MCF 10A (cell line): ENCODE measurements at places on chromosomes 2 and 18. TPM values are rescaled to one million over a fixed set of nuclear protein-coding genes. Genes with fewer than 3 reads are reported as not detected.

GRCh38 chr2:13508671-13509070, 791.9 kb downstream of the TRIB2 start:
- DNase-seq: no peak

The CXCR4 gene
- 0.54 and 1.1 TPM in 2 replicates for total RNA-seq

The MAPRE3 gene
- 18.0 and 26.0 TPM in 2 replicates for total RNA-seq

The REG1A gene
- total RNA-seq: not detected in 2 replicates

DNA sequence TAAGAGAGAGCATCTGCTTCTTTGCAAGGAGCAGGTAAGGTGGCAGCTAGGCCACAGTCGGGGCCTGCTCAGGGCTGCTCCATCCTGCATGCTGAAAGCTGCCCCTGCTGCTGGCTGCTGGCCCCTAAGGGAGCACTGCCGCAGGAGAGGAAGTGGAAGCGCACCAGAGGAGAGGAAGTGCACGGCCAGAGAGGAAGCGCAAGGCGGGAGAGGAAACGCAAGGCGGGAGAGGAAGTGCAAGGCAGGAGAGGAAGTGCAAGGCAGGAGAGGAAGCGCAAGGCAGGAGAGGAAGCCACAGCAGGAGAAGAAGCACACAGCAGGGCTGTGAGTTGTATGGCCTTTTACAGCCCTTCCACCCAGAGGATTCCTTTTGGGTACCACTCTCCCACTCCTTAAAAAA, 539.0 kb upstream of the TNP1 start:
- DNase-seq: no peak

DNA sequence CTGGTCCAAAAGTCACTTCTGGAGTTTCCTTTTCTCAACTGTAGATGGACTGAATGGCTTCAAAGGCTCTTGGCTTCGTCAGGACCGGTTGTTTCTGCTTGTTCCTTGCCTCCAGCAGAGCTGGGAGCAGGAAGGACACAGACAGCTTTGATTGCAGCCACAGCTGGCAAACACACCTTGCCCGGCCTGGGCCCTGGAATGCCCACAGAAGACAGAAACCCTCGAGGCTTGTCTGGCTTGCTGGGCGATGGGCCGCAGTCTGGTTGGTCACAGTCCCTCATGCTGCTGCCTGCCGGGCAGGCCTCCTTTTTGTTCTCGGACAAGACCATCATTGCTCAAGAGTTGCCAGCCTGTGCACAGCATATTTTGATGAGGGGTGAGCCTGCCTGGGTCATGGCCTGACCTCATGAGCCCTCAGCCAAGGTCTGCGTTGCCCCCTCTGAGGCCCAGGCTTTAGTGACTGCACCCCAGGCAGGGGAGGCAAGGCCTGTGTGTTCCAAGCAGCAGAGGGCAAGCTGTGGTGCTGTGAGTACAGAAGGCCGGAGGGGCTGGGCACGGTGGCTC, 37.8 kb downstream of the ATP6V1C2 start:
- no peak for DNase-seq

- DNase-seq: peak; percentile 32
These were observed 313.4 kb downstream of the LPIN1 start for GRCh38 chr2:12059616-12060441.

DNA sequence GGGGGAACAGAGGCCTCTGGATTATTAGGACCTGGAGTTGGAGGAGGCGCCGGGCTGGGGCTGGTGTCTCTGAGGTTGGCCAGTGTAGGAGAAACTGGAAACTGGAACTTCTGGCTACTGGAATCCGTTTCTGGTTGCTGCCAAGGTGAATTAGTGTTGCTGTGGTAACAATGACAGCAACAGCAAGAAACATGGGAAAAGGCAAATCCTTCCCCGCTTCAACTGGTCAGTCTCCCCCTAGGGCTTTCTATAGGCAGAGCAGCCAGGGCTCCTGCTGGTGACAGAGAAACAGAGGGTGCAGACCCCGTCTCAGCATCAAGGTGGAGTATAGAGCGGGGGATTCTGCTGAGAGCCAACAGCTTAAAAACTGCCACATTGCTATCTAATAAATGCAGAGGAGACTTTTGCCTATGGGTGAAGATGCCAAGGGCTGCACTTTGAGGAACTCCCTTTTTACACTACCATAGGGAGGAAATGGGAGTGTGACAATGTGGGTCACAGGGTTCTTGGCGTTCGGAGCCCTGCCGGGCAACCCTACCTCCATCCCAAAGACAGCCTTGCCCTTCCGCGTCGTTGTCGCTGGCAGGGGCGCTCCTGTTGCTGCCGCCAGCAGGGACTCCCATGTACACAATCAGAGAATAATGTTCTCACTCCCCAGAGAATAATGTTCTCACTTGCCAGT, 81.4 kb upstream of the CABLES1 start:
- DNase-seq: peak; percentile 17

The FAM110C gene
- 8.3 and 10.3 TPM in 2 replicates for total RNA-seq

The DYNC1I2 gene
- total RNA-seq: 77.7 and 82.7 TPM in 2 replicates

DNA sequence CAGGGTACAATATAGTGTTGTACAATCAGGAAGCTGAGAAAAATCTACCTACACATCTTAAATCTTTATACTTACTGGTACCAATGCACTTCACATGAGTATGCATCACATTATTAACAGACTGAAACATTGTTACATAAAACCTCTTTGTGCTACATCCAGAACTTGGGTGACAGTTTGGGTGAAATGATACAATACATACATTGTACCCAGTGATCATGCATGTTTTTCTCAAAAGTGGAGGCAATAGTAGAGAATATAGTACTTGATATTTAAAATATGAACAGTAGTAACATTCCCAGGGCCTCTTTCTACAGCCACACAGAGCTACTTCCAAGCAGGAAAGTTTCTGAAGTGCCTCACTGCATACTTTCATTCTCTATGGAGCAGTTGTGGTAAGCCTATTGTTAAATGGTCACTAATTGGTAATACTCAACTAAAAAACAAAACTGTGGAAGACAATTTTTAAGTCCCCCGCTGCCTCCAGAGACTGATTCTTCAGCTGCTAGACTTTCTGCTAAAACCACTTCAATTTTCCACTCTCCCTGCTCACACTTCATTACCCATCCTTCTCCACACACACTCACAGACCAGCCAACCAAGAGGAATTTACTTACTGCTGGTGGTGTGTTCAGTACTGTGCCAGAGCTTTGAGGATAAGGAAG, 22.9 kb upstream of the GRB14 start:
- no peak for DNase-seq

GRCh38 chr2:145820651-145821050, 1300.7 kb upstream of the ZEB2 start:
- DNase-seq: no peak

- DNase-seq: no peak
These were observed 114.7 kb upstream of the THOC1 start for GRCh38 chr18:382423-382984.

The PLEK gene
- not detected in 2 replicates for total RNA-seq

The SERPINB13 gene
- 0.49 TPM in 1 of 2 replicates, not detected in the other for total RNA-seq

The TRMT61B gene
- 10.4 and 13.4 TPM in 2 replicates for total RNA-seq

The SLC4A3 gene
- 4.2 and 4.7 TPM in 2 replicates for total RNA-seq

GRCh38 chr2:187775196-187775595, 221.0 kb upstream of the TFPI start:
- DNase-seq: no peak

DNA sequence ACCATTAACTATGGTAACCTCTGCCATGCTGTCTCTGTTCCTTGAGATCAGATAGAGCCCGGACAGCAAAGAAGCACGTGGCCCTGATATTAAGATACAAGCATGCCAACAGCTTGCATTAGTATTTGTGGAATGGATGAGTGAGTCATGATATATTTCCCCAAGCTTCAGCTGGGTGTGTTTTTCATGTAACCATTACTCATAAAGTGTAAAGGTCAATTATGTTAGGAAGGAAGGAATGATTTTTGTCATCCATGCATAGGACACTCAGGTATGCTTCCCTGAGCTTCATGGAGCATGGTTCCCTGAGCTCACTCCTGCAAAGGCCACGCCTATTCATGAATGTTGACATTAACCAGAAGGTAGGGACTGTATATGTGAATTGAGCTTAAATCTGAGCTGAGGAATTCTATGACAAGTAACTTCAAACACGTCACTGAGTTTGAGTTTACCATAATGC, 74.6 kb downstream of the ARL4C start:
- peak; percentile 83 for DNase-seq

The ANTXR1 gene
- 33.1 and 33.8 TPM in 2 replicates for total RNA-seq

GRCh38 chr2:234476766-234477165, 20.1 kb downstream of the ARL4C start:
- no peak for DNase-seq

The UPP2 gene
- total RNA-seq: not detected in 2 replicates

GRCh38 chr2:19669559-19669958, 232.2 kb downstream of the TTC32 start:
- DNase-seq: no peak

GRCh38 chr2:231227310-231228162, 29.1 kb downstream of the ARMC9 start:
- DNase-seq: peak; percentile 78

DNA sequence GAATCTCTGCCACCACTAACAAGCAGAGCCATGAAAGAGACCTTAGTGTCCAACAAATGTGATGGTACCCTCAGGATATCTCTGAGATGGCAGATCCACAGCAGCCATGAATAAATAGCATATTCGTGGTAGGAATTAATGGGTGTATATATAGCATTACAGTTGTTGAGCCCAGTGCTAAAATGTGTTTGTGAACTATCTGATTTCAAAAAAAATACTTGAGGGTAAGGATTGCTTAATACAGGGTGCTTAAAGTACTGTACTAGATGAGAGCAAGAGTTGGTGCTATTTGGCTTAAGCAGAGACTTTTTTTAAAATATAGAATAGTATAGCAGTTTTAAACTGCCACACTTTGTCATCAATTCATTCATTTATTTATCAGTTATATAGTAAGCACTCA, 101.5 kb upstream of the GALNT5 start:
- no peak for DNase-seq

- DNase-seq: no peak
These were observed 410.0 kb upstream of the KCNH7 start for GRCh38 chr2:163248376-163249253.

The NEU2 gene
- not detected in 2 replicates for total RNA-seq
